ENCODE measurements at places on chromosomes 7 and 10. TPM values are rescaled to one million over a fixed set of nuclear protein-coding genes. Genes with fewer than 3 reads are reported as not detected.

Gene BCCIP
- 40.5 TPM for polyA plus RNA-seq

Gene BEND7
- polyA plus RNA-seq, result 9.9 TPM

Gene ZNF804B
- not detected for polyA plus RNA-seq

Gene MRLN
- not detected for polyA plus RNA-seq

Gene AASS
- polyA plus RNA-seq, result 26.1 TPM

Gene ATG9B
- 0.19 TPM for polyA plus RNA-seq

Gene FBXO24
- polyA plus RNA-seq, result 0.33 TPM

Gene PNLIPRP1
- not detected for polyA plus RNA-seq

Gene NAT16
- polyA plus RNA-seq, result not detected

Gene ZNF467
- polyA plus RNA-seq, result 2.3 TPM

Gene GRID2IP
- polyA plus RNA-seq, result 0.07 TPM

Gene CPA5
- polyA plus RNA-seq, result not detected

Gene GNAI1
- polyA plus RNA-seq, result 36.6 TPM

Gene GIMAP1
- 5.5 TPM for polyA plus RNA-seq

Gene LRRD1
- polyA plus RNA-seq, result 0.11 TPM

Gene PAX4
- polyA plus RNA-seq, result not detected

Gene TRIM24
- 18.0 TPM for polyA plus RNA-seq

Gene GPR141
- 0.08 TPM for polyA plus RNA-seq

Gene KNDC1
- polyA plus RNA-seq, result 5.6 TPM

Gene SDHAF3
- 6.5 TPM for polyA plus RNA-seq

Gene DNAJB9
- polyA plus RNA-seq, result 21.7 TPM

Gene OR2A1
- 0.16 TPM for polyA plus RNA-seq

Gene FAM180A
- 5.3 TPM for polyA plus RNA-seq

Gene PNLIPRP3
- not detected for polyA plus RNA-seq

Gene SAP25
- polyA plus RNA-seq, result 4.0 TPM

Gene LIPK
- not detected for polyA plus RNA-seq

Gene PTF1A
- polyA plus RNA-seq, result not detected

Gene SPDYE9
- polyA plus RNA-seq, result not detected

Gene FRMPD2
- polyA plus RNA-seq, result 0.70 TPM

Gene BHLHA15
- not detected for polyA plus RNA-seq

Gene PRLHR
- 0.06 TPM for polyA plus RNA-seq

Gene NEUROG3
- not detected for polyA plus RNA-seq

Gene ECHDC3
- 17.8 TPM for polyA plus RNA-seq

Gene HSPA12A
- polyA plus RNA-seq, result 16.0 TPM

Gene MINDY4
- 6.9 TPM for polyA plus RNA-seq

Data from ovary (tissue), 10 donors.